ENCODE measurements at places on chromosomes 1 and 21.

GRCh38 chr1:47694011-47694890 is 256.4 kb downstream of the FOXD2 start:
- DNase-seq = no peak

DNA sequence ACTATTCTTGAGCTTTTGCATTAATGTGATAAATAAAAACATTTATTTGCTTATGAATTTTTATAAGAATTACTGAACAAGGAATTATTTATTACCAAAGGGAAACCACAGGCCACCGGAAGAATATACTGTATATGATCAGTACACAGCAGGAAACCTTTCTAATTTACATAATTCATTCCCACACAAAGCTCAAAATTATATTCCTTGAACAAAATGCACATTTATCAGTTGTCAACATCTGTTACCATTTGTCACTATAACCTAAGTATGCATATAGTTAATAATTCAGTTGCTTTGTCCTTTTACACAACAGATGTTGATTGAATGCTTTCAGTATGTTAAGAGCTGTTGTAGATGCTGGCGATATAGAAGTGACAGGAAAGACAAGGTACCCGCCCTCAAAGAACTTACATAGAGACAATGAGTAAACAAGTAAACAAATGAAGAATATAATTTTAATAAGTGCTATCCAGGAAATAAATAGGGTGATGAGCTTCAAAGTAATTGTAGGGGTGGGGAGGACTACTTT is 27.2 kb downstream of the VPS45 start:
- DNase-seq = no peak

DNA sequence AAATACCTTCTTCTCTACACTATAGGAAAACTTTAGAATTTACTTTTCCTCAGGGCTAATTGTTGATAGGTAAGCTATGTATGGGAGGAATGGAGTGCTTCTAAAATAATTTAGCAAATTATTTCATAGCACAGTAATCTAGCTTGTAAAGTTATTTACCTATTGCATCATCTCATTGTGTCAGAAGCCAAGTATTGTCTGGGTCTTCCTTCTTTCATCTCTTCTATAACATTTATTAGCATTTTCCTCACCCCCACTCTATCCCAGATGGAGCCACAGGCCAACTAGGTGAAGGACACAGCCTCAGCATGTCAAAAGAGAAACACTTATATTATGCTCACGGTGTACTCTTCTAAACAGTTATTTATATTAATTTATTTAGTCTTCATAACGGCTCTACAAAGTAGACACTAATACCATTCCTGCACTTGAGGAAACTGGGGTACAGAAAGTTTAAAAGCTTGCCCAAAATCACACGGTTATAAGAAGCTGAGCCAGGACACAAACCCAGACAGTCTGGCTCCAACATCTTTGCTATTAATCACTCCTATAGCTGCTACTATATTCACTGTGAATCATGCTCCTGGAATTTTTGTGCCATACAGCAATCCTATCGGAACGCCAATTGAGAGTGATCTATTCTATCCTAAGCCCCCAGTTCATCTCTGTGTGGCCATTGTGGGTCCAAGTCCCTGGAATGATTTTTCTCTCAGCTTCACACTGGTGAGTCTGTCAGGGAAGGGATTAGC is 43.1 kb downstream of the OR10J5 start:
- DNase-seq = no peak

- no peak for DNase-seq
These were observed 63.3 kb downstream of the DHRS3 start for GRCh38 chr1:12554521-12555305.

GRCh38 chr1:182460550-182460951 is 10.6 kb downstream of the RGSL1 start:
- no peak for DNase-seq

GRCh38 chr1:117710710-117711109 is 104.9 kb downstream of the TENT5C start:
- no peak for DNase-seq

- DNase-seq = no peak
These were observed 43.9 kb downstream of the FH start for GRCh38 chr1:241475671-241476070.

GRCh38 chr1:78570539-78570938 is 49.7 kb upstream of the IFI44L start:
- DNase-seq = no peak

DNA sequence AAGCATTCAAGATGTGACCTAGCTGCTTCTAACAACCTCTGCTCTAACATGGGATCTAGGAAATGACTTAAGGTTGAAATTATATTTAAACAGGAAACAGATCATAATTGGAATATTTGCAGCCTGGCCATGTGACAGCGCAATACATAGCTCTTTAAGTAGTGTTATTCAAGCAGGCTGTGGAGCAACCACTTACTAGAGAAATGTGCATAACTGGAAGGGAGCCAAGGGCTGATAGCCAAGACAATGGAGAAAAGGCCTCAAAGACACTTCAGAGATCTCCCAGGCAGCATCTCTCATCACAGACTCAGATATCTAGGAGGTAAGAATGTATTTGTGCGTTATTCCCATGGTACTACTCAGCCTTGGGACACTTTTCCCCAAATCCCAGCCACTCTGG is 823.0 kb upstream of the PRMT6 start:
- DNase-seq = no peak

DNA sequence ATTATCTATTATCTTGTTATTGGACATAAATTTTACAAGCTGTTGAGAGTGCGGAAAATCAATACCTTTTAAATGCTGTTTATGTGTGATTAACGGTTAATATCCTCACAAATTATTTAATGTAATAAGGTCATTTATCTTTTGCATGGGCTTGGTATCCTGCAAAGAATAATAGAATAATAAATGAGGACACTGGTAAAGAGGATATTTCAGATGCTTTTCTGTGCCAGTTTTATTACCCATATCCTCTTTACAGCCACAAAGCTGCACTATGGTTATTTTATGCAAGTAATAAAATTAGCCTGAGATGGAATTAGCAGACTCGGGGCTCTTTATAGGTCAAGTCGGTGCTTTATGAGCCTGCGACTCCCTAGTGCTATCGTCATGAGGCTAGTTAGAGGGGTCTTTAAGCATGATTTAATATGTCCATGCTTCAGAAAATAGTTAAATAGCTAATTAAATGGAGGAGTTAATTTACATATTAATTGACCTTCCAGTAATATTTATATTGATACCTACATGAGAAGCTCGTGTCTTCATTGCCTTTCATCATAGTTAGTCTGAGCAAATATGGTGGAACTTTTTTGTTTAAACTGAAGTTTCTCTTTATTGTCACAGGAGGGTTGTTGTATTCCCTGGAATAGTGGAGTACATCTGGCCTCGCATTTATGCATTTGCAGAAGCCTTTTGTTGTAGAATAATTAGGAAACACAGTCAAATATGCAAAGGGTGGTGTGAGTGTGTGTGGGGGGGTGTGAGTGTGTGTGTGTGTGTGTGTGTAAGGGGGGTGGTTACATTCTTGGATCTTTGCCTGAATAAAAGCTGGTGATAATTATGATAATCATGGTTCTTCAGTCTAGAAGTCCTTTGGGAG is 120.3 kb downstream of the ATG4C start:
- peak; percentile 60 for DNase-seq

GRCh38 chr1:173954179-173954578 is 37.1 kb upstream of the SERPINC1 start:
- DNase-seq = no peak

DNA sequence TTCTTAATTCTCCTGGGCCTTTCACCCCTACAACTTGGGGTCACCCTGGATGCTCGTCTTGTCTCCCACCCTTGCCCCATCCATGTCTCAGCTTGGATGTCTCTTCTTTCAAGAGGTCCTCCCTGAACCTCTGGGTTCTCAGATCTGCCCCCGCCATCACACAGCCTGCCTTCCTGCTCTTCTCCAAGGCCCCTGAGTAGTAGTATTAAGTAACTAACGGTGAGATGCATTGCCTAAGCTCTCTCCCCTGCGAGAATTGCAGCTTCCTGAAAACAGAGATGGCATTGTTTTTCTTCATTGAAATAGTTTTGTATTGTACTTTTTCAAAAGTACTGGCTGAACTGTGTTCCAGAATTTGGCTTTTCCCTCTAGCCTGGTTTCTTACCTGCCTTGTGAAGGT is 16.0 kb downstream of the MIIP start:
- no peak for DNase-seq

- DNase-seq = no peak
These were observed 12.7 kb upstream of the CASQ1 start for GRCh38 chr1:160177667-160178066.

- no peak for DNase-seq
These were observed 8.4 kb downstream of the TRAF5 start for GRCh38 chr1:211334986-211335385.

DNA sequence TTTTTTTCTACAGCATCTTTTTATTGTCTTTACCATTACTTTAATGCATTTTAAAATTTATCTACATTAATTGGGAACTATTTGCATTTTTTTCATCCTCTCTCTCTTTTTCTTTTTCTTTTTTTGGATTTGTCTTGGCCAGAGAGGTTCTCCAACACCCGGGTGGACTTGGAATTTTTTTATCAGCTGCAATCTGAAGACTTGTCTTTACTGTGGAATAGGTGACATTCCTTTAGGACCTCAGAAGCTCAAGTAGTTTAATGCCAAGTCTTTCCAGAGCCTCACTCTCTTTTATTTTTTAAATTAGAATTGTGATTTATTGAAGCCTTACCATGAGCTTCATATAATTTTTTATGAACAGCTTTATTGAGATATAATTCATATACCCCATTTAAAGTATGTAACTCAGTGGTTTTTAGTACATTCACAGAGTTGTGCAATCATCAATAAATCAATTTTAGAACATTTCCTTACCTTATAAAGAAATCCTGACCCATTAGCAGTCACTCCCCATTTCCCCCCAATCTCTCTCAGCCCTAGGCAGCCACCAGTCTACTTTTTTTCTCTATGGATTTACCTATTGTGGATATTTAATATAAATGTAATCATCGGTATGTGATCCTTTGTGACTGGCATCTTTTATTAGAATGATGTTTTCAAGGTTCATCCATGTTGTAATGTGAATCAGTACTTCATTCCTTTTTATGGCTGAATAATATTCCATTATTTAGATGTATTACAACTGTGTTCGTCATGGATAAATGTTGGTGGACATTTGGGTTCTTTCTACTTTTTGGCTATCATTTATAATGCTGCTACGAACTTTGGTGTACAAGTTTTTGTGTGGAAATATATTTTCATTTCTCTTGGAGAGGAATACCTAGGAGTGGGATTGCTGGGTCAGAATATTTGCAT is 6.2 kb downstream of the TUFT1 start:
- DNase-seq = no peak

GRCh38 chr21:39189857-39190604 is 6.8 kb upstream of the PSMG1 start:
- no peak for DNase-seq

- DNase-seq = no peak
These were observed 287.7 kb downstream of the HHAT start for GRCh38 chr1:210616356-210616755.

GRCh38 chr1:161197560-161198193 is 1.2 kb downstream of the ADAMTS4 start:
- DNase-seq = no peak

DNA sequence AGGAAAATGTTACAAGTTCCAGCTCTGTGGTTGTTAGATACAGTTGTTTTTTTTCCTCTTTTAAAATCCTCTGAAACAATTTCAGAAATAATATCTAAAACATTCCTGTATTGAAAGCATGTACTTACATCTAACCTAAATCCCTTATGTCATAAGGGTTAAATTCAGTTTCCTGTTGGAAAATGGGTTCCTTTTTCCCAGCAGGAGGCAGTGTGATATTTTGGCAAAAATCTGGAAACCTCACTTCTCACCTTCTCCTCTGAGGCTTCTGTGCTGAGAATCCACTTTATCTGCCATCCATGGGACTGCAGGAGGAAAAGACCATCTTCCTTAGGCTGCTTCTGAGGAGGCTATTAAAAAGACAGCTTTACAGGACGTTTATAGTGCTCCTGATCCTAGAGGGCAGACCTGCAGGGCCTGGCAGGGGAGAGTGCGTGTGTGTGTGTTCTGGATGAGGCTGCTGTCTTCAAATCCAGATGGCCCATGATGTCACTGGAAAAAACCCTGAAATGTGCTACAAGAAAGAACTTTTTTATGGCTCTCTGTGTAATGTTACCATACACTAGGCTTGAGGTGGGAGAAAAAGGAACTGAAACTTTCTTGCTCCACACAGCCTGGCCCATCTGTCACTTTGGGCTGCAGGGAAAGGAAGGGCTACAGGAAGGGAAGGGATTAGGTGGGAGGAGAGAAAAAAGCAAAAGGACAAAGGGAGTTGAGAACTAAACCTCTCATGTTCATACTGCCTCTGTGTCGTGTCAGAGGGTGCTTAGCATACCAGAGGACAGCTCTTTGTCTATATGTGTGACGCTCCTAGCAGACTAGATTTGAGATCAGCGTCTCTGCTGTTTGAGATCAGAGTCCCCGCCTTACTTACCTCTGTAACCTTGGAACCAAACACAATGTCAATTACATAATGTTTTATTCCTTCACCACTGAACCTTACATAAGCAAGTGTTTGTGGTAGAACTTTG is 379.2 kb upstream of the SPAG17 start:
- DNase-seq = no peak

GRCh38 chr1:201850053-201850397 is 21.1 kb downstream of the IPO9 start:
- DNase-seq = no peak

DNA sequence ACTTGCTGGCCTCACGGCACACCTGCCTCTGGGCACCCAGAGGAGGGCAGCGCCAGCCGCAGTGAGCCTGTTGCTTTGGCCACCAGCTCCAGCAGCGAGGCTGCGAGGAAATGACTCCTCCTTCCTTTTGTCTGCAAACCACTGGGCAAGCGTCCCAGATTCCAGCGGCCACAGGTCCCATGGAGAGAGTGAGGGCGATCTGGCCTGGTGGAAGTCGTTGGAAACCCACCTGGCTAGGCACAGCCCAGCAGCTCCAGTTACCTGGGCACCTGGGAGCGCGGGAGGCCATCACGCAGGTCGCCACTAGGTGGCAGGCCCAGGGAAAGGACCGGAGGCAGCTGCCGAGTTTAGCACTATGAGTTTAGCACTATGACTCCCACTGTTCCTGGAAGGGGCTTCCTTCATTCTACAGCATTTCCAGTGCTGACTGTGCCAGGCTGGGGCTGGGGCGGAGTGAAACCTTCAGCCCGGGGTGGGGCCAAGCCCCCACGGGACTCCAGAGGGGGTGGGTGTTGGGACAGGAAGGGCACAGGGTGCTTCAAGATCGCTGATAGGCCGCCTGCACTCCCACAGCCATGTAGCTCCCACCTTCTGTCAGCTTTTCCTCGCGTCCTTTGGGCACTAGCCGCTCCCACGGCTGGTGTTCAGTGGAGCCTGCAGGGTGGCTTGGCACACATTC is 1.1 kb upstream of the ESPN start:
- peak; percentile 81 for DNase-seq

- DNase-seq = no peak
These were observed 118.2 kb downstream of the MAGI3 start for GRCh38 chr1:113508364-113509164.

DNA sequence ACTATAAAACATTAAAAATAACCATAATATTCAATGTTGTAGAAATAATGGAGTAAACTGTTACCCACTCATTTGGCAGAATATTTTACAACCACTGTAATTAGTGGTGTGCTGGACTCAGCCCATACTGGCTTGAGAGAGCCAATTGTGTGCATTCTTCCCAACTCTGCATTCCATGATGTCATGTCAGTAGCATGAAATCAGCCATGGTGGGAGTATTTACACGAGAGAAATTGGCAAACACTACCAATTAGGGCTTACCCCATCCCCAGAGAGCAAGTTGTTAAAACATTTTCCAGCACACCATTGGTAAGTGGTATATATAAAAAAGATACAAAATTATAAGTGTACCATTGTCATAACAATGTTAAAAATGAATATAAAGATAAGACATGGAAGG is 19.1 kb upstream of the QSOX1 start:
- no peak for DNase-seq

- no peak for DNase-seq
These were observed 1.6 kb downstream of the DNMT3L start for GRCh38 chr21:44260066-44260465.
